ENCODE measurements at places on chromosomes 2 and 18.

GRCh38 chr2:160613466-160614153 lies 120.0 kb upstream of the RBMS1 start:
- no peak for DNase-seq

GRCh38 chr2:65057391-65058052 lies 1.3 kb downstream of the CEP68 start:
- DNase-seq = no peak

DNA sequence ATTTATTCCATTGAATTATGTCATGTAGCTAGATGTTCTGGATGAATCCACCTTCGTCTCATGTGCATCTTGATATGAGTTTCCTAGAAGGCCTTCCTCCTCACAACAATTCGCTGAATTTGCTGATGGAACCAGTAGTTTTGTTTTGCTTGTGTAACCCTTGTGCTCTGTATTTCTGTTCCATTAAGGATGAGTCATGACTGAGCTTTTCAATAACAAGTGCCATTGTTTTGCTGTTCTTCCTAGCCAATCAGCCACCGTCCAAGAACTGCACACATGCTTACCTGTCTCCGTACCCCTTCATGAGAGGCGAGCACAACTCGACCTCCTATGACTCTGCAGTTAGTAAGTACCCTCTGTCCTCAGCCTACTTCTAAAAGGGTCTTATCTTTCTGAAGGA lies 2.3 kb downstream of the TMEM182 start:
- no peak for DNase-seq

- DNase-seq = no peak
Observed at GRCh38 chr2:42029639-42030199, 18.1 kb upstream of the PKDCC start.

- no peak for DNase-seq
Observed at GRCh38 chr2:31200972-31201371, 16.3 kb downstream of the CAPN14 start.

- no peak for DNase-seq
Observed at GRCh38 chr2:25056098-25056821, 14.4 kb downstream of the EFR3B start.

DNA sequence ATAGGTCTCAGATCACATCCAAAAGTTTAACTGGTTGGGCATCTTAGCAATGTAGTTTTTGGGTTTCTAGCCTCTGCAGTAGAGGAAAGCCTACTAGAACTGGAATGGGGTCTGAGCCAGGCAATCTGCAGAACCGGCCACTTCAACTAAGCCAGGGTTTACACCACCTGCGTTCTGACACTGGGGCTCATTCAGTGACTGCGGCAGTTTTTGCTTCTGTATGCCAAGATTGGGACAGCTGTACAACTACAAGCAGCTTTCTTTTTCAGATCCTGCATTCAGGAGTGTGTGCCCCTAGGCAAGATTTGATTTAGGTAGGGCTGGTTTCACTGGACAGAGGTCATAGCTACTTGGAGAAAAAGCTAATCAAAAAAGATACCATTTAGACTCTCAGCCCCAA lies 43.7 kb upstream of the IGFBP5 start:
- DNase-seq = no peak

DNA sequence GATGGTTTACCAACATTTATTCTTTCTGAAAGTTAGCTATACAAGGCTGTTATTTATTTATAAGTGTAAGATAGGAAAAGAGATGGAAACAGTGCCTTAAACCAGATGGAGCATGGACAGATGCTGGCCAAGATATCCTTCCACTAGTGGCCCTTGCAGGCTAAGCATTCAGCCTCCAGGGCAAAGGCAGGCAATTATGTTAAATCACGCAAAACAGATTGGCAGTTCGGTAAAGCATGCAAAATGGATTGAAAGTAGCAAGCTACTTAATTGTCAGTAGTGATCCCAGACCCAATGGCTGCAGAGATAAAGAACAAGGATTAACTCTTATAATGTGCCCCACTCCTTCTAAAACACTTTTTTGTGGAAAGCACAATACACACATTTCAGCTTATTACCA lies 105.4 kb upstream of the MAP4K3 start:
- no peak for DNase-seq

GRCh38 chr2:198098386-198098785 lies 294.0 kb downstream of the PLCL1 start:
- no peak for DNase-seq

DNA sequence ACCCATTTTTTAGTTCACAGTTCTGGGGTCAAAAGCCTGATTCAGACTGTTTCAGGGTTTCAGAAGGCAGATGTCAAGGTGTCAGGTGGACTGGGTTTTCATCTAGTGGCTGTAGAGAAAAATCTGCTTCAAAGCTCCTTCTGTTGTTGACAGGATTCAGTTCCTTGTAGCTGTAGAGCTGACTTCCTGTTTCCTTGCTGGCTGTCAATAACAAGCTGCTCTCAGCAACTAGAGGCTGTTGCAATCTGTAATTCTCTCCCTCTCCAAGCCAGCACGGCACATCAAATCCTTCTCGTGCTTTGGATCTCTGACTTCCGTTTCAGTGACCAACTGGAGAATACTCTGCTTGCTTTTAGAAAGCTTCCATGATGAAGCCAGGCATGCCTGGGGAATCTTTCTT lies 179.4 kb downstream of the DOK6 start:
- DNase-seq = no peak

GRCh38 chr2:230905448-230906421 lies 19.3 kb downstream of the GPR55 start:
- DNase-seq = no peak

GRCh38 chr18:23943104-23943503 lies 71.5 kb upstream of the TTC39C start:
- DNase-seq = no peak

DNA sequence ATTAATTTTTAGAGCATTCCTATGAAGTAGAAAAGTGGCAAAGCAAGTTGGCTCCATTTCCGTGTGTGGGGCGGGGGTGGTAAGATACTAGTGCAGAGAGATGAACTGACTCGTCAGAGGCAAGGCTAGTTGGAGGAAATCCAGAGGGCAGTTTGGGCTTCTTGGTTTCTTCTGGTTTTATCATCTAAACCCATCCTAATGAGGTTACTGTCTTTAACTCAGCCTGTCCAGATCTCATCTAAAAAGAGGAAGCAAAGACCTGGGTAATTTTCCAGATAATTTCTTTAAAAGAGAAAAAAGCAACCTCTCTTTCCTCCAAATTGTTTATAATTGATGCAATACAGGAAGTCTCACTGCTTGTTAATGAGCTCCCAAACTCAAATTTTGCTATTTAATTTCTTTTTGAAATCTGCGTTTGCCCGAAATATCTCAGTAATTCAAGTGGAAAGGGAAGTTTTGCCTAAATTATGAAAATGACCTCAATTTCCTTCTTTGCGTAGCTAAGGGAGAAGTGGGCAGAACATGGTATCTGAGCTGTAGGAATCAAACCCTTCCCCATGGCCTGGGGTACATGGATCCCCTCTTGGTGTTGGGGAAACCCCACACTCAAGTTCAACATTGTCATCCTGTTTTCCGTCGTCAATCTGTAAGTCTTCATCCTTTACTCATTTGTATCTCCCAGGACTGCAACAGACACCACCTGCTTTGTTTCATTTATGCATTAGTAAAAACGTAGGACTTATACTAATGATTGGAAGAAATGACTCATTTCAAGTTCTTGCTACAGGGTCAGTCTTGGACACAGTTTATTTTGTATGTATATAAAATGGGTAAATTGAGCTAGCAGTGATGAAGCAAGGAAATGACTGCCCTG lies 89.1 kb upstream of the KLF7 start:
- no peak for DNase-seq

- no peak for DNase-seq
Observed at GRCh38 chr2:241762933-241763369, 13.7 kb upstream of the GAL3ST2 start.

DNA sequence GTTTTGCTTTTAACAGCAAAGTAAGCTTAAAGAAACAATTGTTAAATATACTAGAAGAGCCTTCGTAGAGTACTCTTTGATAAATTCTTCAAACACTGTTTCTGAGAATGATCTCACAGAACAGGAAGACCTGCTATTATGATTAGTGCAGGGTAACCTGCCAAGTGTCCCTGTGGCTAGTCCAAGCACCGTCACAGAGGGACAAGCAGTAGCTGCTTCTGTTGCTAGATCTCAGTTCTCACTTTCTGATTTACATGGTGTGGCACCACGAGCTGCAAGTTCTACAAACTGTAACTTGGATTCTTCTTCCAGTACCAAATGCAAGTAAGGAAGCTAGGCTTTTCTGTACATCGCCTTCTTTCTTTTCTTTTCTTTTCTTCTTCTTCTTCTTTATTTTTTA lies 121.5 kb downstream of the PIEZO2 start:
- no peak for DNase-seq

DNA sequence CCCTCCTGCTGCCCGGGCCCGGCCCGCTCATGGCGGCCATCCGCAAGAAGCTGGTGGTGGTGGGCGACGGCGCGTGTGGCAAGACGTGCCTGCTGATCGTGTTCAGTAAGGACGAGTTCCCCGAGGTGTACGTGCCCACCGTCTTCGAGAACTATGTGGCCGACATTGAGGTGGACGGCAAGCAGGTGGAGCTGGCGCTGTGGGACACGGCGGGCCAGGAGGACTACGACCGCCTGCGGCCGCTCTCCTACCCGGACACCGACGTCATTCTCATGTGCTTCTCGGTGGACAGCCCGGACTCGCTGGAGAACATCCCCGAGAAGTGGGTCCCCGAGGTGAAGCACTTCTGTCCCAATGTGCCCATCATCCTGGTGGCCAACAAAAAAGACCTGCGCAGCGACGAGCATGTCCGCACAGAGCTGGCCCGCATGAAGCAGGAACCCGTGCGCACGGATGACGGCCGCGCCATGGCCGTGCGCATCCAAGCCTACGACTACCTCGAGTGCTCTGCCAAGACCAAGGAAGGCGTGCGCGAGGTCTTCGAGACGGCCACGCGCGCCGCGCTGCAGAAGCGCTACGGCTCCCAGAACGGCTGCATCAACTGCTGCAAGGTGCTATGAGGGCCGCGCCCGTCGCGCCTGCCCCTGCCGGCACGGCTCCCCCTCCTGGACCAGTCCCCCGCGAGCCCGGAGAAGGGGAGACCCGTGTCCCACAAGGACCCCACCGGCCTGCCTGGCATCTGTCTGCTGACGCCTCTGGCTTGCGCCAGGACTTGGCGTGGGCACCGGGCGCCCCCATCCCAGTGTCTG lies 767 bp downstream of the RHOB start:
- no peak for DNase-seq

DNA sequence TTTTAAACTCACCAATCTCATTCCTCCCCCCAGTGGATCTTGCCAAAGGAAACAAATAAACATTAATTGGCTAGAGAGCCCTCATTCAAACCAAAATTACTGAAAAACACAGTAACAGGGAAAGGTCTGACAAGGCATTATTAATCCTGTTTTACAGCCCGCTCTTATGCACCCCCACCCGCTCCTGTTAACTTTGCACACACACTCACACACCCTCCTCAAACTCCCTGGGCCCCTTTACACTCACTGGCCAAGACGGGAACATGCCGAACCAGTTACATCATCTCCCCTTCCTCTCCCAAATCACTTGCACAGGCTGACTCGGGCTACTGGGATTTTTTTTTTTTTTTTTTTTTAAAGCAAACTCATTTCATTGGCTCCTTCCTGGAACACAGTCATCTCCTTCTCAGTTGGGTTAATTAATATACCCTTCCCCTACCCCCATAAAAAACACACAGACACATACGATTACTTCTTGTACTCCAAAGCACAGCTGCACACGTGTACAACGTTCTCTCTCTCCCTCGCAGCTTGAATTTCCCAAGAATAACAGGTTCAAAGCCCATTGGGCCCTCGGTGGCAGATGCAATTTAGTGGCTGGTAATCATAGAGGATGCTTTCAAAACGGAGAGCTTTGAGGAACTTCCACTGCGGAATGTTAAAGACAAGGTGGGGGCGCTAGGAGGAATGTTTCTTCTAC lies 31.8 kb downstream of the KLF7 start:
- DNase-seq = peak; percentile 52

- no peak for DNase-seq
Observed at GRCh38 chr18:11512096-11513025, 97.0 kb upstream of the SLC35G4 start.

DNA sequence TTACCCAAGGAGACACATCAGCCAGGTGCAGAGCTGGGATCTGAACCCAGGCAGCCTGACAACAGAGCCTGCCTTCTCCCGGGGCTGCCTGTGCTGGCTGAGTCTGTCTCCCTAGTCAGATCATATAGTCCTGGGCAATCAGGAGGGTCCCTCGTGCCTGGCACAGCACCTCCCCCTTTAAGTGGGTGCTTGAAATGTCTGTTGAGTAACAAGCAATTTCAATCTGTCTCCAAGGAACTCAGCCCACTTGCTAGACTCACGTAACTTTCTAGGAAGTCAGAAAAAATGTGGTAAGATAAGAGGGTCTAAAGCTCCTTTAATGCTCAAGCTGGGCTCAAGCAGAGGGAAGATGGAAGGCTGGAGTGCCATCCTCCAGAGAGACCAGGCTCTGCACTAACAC lies 51.9 kb downstream of the REEP1 start:
- no peak for DNase-seq

DNA sequence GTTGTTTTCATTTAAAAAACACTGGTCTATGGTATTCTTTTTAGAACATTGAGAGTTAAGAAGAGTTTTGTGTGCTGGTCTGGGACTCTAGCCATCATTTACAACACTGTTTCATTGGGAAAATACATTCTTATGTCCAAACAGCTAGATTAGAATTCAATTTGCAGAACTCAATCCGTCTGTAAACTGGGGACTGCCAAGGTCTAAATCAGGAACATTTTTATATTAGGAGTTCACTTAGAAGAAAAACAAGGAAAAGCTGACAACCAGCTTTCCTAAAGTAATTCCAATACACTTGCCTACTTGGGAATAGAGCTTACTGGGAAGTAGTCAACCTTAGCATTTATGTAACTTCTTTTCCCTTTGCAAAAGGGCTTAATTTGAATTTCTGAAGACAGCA lies 91.5 kb upstream of the RNF152 start:
- no peak for DNase-seq

GRCh38 chr2:11370377-11371091 lies 26.1 kb upstream of the ROCK2 start:
- no peak for DNase-seq

DNA sequence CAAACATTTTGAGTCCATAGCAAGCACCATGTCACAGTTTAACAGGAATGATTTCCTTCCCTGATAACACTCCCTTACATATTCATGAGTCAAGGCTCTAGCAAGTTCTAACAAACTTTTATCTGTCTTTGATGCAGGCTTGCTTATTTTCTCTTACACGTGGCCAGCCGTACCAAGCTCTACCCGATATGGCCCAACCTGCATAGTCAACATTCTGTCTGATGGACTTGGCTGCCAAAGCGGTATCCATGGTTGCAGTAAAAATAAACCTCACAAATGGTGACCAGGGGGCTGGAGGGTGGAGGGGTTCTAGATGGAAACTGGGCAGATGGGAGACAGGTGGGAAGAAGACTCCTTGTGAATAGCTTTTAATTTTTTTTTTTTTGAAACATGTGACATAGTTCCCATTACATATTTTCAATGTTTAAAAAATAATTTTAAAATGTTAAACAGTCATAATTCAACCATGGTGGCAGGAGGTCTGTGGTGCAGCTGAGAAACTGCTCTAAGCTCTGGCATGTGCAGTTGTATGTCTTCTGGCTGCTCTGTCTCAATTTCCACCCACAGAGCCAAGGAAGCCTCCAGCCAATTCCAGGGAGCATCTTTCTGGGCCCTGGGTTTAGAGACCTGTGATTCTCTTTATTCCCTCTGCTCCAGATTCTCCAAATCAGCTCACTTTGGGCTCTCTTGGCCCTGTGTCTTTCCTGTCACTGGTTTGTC lies 20.7 kb upstream of the CXCR1 start:
- no peak for DNase-seq
